ENCODE measurements at places on chromosomes 5 and 9. TPM values are rescaled to one million over a fixed set of nuclear protein-coding genes. Genes with fewer than 3 reads are reported as not detected.

- no peaks in the 10 kb centered on the region for H3K36me3 ChIP-seq
- H3K27ac ChIP-seq, result no peak overlapping the region
- DNase-seq, result no peak
- no peaks in the 10 kb centered on the region for H3K4me1 ChIP-seq
- H3K27me3 ChIP-seq, result no peaks in the 10 kb centered on the region
Observed at GRCh38 chr9:81894891-81895290, 33.3 kb upstream of the SPATA31D4 start.

The IL9 gene
- total RNA-seq, result not detected

- no peaks in the 10 kb centered on the region for H3K27me3 ChIP-seq
- no peak for DNase-seq
- peaks cover 22% of the 10 kb centered on the region for H3K4me1 ChIP-seq
- no peaks in the 10 kb centered on the region for H3K36me3 ChIP-seq
Observed at GRCh38 chr5:135313946-135314345, 85.1 kb downstream of the MACROH2A1 start.

- H3K36me3 ChIP-seq, result no peaks in the 10 kb centered on the region
- no peak for DNase-seq
- H3K4me1 ChIP-seq, result no peaks in the 10 kb centered on the region
- peaks cover 12% of the 10 kb centered on the region for H3K27me3 ChIP-seq
Observed at GRCh38 chr9:135218331-135219225, 131.1 kb downstream of the OLFM1 start.

The FOXI1 gene
- total RNA-seq, result not detected

DNA sequence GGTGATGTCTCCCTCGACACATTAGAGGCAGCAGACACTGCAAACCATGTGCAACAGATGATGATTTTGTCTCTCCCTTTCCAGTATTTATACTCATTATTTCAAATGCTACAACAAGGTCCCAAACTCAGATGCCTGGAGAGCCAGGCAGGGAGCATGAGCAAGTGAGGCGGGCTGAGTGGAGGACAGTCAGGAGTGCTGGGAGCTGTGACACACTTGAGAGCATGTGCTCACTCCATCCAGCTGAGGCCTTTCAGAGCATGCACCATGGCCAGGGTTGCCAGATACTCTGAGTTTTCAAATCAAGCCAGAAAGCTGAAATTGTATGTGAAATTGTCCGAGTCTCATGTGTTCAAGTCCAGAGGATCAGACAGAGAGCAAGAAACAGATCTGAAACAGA lies 55.8 kb upstream of the SLC2A8 start:
- no peaks in the 10 kb centered on the region for H3K27me3 ChIP-seq
- H3K4me3 ChIP-seq, result no peak overlapping the region
- peaks cover 8% of the 10 kb centered on the region for H3K4me1 ChIP-seq
- H3K36me3 ChIP-seq, result peaks cover 12% of the 10 kb centered on the region
- DNase-seq, result no peak
- no peak overlapping the region for H3K27ac ChIP-seq

The TMEM232 gene
- total RNA-seq, result 0.71 TPM

All from HepG2 (cell line).